ENCODE measurements at places on chromosomes 3 and 15. TPM values are rescaled to one million over a fixed set of nuclear protein-coding genes. Genes with fewer than 3 reads are reported as not detected.

GRCh38 chr15:77627067-77627466 is 5.6 kb downstream of the LINGO1 start:
- no peak for DNase-seq

DNA sequence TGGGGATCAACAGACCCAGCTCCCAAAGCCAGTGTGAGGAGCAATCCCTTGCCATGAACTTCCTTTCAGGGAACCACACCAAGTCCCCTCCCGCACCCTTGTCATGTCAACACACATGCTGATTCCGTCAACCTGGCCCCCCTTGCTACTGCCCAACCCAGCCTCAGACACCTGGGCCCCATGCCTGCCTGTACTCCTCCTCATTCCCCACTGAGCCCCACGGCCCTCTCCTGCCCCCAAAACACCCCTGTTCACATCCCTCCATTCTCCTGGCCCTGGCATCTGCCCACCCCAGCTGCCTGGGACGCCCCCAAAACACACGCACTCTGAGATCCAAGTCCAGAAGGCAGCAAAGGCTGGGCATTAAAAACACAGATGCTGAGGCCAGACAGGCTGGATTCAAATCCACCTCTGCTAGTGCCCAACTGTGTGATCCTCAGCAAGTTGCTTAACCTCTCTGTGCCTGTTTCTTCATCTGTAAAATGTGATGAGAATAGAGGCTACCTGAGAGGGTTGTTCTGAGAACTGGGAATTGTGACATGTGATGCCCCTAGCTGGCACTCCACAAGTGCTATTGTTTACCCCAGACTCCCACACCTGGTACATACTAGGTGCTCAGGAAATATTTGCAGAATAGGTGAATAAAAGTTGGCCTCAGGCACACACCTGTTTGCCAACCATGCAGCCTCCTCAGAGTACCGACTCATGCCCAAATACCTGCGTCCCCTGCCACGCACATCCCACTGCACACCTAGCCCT is 2.3 kb downstream of the PLXND1 start:
- no peak for DNase-seq

DNA sequence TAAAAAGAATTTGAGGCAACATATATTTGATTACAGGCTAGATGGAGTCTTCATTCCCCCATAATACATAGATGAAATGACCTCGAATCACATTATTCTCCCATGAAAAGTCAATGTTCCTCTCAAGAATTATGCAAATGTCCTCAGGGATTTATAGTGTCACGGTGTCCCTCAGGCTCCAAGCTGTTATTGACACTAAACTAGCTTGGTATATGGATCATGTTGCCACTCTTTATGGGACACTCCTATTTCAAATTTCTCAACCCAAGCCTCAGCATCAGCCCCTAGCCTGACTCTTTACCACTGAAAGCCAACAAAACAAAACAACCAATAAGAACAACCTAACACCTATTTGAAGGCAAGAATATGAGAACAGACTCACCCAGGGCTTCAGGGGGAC is 139.8 kb downstream of the TPRG1 start:
- DNase-seq = no peak

DNA sequence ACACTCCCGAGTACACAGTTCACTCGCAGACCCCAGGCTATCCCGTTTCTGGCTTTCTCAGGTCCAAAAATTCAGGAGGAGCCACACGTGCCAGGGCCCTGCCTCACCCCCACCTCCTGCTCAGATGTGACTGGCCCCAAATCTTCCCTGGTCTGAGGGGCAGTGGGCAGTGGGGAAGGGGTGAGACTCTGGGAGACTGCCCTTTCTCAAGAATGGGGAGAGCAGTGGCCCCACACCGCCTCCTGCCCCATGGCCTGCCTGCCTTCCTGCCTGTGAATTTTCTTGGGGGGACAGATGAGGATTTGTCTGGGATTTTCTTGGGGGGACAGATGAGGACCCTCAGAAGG is 174.6 kb downstream of the MEGF11 start:
- no peak for DNase-seq

- no peak for DNase-seq
Measured at GRCh38 chr3:127689266-127689860, 16.6 kb downstream of the ABTB1 start.

- DNase-seq = no peak
Measured at GRCh38 chr15:25182098-25182478, 227.3 kb downstream of the SNRPN start.

- no peak for DNase-seq
Measured at GRCh38 chr3:144036498-144036897, 64.9 kb downstream of the DIPK2A start.

- DNase-seq = no peak
Measured at GRCh38 chr3:29382409-29382808, 101.5 kb downstream of the RBMS3 start.

DNA sequence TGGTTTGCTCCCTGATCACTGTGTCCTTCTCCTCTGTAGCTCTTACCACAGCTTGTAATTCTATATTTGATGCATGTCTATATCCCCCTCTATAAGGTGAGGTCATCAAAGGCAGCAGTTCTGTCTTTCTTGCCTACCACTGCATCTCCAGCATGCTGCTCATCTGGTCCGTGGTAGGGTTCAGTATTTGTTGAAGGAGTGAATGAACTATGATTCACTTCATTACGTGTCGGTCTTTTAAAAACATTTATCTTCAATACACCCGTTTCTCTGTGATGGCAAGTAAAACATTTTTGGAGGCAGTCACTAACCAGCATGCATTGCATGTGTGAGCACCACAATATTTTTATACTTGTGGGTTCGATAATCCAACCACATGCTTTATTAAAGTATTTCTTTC is 27.6 kb downstream of the CHST14 start:
- DNase-seq = no peak

GRCh38 chr3:16663854-16664712 is 58.9 kb upstream of the DAZL start:
- no peak for DNase-seq

DNA sequence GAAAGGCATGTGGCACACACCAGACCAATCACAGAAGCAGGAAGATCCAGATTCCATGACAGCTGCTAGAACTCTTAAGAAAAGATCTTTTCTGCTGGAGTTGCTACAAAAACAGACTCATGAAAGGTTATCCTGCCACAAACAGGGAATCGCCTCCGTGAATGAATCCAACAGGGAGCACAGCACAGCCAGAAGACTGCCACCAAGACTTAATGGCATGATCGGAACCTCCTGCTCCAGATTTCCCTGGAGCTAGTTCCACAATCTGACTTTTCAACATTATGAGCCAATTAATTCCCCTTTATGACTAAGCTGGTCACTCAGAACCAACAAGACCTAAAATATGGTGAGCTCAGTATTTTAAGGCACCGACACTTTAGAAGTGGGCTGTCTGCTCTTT is 232.5 kb downstream of the FOXP1 start:
- no peak for DNase-seq

DNA sequence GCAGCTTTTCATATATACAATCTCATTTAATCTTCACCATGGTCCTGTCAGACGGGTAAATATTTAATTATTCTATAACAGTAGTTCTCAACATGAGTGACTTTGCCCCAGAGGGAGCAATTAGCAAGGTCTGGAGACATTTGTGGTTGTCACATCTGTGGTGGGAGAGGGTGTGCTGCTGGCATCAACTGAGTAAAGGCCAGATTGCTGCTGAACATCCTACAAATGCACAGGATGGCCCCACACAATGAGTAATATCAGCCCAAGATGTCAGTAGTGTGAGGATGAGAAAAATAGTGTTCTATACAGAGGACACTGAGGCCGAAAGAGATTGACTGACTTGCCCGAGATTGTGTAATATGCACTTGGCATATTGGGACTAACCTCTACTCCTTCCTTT is 156.0 kb downstream of the AGBL1 start:
- no peak for DNase-seq

GRCh38 chr3:50455161-50456018 is 48.0 kb downstream of the CACNA2D2 start:
- no peak for DNase-seq

DNA sequence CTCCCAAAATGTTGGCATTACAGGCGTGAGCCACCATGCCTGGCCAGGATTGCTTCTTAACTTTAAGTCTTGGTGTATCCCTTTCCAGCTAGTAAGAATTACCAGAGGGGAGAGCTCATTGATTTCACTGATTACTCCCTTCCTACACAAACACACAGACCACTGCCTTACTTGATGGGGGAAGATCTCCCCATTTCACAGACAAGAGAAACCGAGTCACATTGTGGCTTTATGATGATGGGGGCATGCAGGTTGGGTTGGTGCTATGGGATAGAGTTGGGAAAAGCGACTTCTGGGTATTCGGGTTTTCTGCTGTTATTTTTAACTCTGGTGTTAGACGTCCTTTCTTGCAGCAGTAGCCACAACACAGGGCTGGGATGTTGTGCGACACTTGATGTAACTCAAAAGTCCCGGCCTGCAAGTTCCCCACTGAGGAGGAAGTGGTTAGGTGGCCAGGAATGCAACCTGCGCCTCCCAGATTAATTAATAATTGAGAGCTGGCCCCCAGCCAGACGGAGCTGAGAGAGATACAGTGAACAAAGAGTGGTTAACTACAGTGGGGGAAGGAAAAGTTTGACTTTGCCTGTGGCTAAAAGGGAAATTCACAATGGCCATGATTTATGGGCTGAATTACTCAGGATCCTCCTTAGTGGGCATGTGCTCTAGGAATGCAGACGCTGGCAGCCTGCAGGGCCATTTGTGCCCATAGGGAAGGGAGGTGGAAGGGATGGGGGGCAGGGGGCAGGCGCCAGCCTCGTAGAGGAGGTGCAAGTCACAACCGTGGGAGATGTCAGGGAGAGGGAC is 63.6 kb downstream of the SMAD6 start:
- no peak for DNase-seq

DNA sequence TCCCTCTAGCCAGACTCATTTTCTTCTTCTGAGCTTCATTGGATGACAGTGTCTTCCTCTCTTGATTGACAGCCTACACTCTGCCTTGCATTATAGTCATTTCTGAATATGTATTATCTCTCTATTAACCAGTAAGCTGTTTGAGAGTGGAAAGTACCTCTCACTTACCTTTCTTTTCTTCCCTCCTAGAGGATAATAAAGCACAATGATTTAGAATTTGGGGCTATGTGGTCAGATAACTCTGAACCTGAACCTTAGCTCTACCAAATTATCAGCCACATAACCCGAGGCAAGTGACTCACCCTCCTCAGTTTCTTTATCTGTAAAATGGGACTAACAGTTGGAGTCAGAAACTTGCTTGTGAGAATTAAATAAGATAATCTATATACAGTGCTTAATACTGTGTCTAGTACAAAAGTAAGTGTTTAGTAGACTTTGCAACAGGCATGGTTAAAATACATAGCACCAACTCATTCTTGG is 331.8 kb upstream of the TBL1XR1 start:
- no peak for DNase-seq

- no peak for DNase-seq
Measured at GRCh38 chr15:31237043-31237324, 89.7 kb upstream of the KLF13 start.

GRCh38 chr15:51416129-51416528 is 74.7 kb downstream of the GLDN start:
- DNase-seq = no peak

DNA sequence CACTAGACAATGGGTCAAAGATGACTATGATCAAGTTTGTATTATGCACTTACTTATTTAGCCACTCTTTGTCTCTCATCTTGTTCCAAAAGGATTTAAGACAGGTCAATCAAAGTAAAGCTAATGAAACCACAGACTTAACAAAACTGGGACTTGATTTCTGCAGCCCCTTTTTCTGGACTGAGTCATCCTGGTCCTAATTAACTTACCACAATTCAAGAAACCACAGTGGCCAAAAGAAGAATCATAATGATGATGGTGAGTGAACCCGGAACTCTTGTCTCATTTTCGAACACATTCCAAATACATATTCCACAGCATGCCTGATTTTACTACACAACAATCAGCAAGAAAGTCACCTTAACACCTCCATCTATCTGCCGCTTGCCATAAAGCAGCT is 1333.0 kb downstream of the ROBO1 start:
- DNase-seq = no peak

DNA sequence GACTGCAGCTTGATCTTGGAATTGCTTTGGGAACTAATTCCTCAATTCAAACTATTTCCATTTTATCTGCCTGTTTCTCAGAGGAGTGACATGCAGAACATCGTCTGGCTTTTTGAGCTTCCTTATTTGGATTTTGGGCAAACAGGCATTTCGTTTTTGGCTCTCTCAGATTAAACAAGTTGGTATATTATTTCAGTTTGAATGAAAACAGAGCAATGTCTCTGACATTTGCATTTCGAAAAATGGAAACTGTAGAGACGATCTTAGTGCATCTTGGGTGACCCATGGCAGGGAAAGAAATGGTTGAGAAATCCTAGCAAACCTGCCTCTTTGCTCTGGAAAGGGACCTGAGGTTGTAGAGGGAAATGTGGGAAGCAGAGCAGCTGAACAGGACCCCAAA is 33.0 kb upstream of the SNRK start:
- no peak for DNase-seq

DNA sequence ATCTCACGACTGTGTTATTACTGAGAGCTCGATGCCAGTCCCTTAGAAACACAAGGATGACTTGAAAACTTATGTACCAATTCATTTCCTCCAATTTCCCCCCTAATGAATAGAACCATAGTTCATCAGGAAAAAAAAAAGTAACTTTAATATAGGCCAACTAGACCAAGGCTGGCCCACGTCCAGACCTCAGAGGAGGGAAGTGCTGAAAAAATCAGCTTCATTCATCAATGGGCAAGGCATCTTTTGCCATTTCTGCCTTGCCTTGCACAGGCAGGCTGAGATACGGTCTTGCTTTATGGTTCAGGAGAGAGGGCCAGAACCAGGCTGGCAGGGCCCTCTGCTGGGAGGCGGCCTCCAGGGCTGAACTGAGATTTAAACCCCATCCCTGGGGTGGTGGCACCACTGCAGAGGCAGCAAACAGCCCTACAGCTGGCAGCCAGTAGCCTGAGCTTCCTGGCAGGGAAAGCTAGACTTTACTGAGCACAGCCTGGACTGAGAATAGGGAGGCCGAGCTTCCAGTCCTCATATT is 104.1 kb upstream of the TNFAIP8L3 start:
- no peak for DNase-seq

GRCh38 chr15:64892847-64893403 is 18.8 kb upstream of the ANKDD1A start:
- peak; percentile 45 for DNase-seq

GRCh38 chr15:57789225-57789624 is 82.7 kb downstream of the POLR2M start:
- DNase-seq = no peak

DNA sequence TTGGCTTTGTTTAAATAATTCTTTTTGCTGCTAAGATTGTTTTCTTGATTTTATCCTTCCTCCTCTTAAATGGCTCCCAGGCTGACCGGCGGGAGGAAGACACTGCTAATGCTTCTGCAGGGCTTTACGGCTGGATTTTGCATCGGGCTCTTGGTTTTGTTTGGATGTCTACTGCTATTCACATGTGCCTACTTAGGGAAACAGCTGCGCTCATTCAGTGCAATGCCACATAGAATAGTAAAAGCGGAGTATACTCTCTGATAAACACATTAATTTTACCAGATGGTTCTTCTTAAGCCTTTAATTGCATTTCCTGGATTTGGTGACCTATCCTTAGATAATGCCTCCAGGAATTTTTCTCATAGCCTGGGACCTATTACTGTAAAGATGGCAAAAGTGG is 146.6 kb downstream of the THSD4 start:
- DNase-seq = no peak

GRCh38 chr3:55880357-55880756 is 393.3 kb upstream of the WNT5A start:
- no peak for DNase-seq

Gene KPNA4
- 37.3 TPM for total RNA-seq

Gene CIB2
- 0.91 TPM for total RNA-seq

Gene PPP2R3A
- not detected for total RNA-seq

Gene AADACL2
- total RNA-seq = not detected

Gene MELTF
- total RNA-seq = 5.1 TPM

Gene LDHAL6B
- total RNA-seq = not detected

Gene PIERCE2
- not detected for total RNA-seq

Gene ERC2
- total RNA-seq = not detected
